ENCODE measurements at places on chromosomes 5 and 9.

DNA sequence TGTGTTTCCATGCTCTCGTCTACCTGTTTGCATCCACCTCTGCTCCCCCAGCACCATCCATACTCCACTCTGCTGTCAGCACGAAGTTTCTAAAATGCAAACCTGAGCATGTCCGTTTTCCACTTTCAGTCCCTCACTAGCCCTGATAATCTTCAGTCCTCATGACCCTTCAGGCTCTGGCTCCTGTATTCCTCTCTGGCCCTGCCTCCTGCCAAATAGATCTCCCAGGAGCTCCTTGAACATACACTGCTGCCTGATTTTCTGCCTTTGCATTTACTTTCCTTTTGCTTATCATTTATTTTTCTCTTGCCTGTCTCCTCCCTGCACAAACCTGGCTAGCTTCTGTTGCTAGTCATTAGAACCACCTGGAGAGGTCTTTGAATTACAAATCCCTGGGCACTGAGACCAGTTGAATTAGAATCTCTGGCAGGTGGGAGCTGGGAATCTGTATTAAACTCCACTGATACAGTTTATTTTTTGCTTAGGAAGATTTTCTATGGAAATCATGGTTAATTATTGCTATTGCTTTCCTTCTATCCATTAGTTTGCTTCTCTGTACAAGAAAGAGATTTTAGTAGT lies 18.5 kb downstream of the ARHGEF28 start:
- no peak for DNase-seq

DNA sequence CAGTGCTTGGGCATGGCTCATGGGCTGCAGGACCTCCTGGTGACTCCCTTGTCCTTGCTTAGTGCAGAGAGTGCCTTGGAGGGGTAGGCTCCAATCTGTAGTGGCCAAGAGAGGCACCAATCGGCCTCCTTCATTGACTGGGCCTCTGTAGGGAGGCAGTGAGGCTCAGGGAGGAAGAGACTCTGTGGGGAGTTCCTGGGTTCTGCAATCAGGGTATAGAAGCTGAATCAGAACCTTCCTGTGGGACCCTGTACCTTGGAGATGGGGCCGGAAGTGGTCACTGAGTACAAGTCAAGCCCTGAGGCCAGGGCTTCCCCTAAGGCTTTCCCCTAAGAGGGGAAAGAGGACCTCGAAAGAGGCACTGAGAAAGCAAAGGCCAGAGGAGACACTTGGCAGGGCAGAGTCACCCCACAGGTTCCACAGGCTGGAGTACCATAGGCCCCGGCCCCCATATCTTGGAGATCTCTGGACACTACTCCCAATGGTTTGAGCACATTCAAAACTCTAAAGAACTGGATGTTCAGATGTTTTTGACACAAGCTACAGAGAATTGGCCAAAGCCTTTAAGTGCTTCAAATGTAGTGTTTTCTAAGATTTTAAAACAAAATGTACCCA lies 190.5 kb downstream of the HSPA4 start:
- DNase-seq = no peak

- no peak for DNase-seq
Measured at GRCh38 chr5:168707716-168708695, 128.8 kb upstream of the PANK3 start.

GRCh38 chr9:99433555-99433954 lies 211.5 kb downstream of the SEC61B start:
- no peak for DNase-seq

- no peak for DNase-seq
Measured at GRCh38 chr5:82365744-82366228, 87.6 kb upstream of the RPS23 start.

DNA sequence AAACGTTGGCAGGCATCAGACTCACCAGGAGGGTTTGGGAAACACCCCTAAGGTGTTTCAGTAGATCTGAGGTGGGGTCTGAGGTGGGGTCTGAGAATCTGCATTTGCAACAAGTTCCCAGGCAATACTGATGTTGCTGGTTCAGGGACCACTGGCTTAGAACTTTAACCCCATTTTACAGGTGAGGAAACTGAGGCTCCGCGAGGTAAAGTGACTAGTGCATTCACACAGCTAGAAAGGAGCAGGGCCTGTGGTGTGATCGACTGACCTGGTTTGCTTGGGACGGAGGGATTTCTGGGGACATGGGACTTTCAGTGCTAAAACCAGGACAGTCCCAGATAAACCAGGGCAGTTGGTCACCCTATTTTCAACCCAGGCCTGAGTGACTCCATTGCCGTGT lies 81.4 kb upstream of the ZNF618 start:
- DNase-seq = no peak

DNA sequence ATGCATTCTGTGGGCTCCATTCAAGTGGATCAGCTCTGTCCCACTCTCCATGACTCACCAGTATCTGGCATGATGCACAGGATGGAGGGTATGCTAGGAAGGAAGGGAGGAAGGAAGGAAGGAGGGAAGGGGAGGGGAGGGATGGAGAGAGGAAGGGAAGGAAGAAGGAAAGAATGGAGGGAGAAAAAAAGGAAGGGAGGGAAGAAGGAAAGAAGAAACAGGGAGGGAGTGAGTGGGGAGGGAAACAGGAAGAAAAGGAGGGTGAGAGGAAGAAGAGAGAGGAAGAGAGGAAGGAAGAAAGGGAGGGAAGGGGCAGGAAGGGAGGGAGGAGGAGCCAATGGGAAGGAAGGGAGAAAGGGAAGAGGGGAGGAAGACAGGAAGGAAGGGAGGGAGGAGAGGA lies 5.3 kb upstream of the BARHL1 start:
- DNase-seq = no peak

DNA sequence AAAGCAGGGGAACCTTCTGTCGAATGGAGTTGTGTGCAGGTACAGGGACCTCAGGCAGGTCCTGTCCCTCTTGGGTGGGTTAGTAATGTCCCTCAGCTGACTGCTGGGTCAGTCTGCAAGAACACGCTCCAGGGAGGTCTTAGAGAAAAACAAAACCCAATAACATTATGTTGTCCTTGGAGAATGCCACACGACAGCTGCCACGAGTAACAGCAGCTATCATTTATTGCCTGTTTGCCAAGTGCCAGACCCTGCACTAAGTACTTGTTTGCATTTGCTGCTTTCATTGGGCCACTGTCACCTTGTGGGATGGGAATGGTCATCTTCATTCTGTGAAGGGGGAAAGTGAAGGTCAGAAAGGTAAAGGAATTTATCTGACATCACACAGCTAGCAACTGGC lies 310.3 kb downstream of the SLIT3 start:
- DNase-seq = no peak

Data from right renal pelvis (tissue), 4 donors.